MCF 10A (cell line): ENCODE measurements at places on chromosomes 2 and 18.

DNA sequence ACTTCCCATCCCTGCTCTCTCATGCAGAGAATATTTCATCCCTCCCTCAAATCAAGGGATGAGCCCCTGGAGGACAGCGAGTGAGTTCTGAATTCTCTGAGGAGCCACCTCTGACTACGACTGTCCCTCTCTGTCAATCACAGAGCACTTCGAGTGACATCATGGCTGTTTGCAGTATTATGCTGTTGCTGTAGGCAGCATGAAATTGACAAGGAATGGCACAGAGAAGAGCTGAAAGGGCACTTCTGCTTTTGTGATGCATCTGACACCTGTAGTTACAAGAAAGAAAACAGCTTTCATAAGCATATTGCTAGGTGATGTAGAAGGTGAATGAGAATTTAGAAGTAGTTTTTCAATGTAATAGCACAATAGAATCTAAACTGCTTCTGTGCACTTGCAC lies 166.9 kb downstream of the ARHGAP15 start:
- DNase-seq, result no peak

- DNase-seq, result no peak
Observed at GRCh38 chr2:231688719-231689118, 19.6 kb upstream of the PTMA start.

DNA sequence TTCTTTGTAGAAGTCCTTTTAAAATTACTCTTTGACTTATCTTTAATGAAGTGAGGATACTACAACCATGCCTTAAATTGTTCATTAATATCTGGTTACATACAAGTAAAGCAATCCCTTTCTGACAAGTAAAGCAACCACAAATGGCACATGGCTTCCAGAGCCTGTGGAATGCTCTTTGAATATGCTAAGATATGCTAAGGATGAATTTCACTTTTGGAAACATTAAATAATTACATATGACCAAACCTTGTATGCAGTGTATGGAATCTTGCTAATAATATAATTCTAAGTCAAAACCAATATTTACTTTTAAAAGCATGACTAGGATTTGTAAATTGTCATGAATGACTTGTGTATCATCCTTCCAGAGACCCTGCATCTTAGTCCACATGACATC lies 1711.2 kb upstream of the CELF4 start:
- DNase-seq, result no peak

GRCh38 chr2:239876271-239876947 lies 148.7 kb downstream of the NDUFA10 start:
- DNase-seq, result no peak

- no peak for DNase-seq
Observed at GRCh38 chr2:20994130-20994529, 49.7 kb downstream of the APOB start.

DNA sequence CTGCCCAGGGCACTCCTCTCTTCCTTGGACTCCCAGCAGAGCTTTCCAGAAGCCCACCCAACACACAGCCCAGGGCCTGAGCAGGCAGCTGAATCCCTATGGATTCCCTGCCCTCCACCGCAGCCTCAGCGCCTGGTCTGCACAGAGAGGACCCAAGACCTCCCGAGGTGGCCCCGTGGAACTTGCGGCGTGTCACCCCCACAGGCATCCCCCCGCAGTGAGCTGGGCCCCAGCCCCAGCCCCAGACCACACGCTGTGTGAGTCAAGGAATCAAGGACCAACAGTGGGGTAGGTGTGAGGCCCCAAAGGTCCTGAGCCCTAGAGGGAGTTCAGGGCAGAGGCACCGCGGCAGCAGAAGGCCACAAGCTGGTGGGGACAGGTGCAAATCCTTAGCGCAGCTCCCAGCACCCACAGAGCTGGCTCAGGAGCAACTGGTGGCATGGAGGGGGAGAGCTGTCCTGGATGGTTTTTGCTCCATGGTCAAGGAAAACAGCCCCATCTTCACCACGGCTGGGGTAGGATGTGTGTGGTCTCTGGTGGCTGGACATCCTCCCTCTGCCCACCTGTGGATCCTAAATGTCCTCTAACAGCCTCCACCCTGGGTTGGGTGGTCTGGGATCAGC lies 8.5 kb downstream of the HS6ST1 start:
- no peak for DNase-seq
